WERI-Rb-1 (cell line): ENCODE measurements at places on chromosomes 2 and 18.

DNA sequence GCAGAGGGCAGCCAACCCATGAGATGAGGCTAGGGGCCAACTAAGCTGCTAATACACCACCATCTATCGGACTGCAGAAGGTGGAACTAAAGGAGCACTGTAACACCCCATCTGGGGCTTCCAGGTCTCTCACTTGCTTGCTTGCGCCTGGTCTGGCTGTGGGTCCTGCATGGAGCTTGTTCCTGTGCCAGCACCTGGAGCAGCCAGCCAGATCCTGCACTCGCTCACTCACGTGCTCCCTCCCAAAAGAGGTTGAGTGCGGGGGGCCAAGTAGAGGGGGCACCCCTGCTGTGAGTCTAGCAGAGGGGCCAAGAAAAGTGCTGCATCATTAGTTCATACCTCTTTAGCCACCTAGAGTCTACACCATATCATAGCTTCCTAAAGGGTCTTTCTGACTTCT, 250.9 kb downstream of the LRRTM4 start:
- DNase-seq = no peak

DNA sequence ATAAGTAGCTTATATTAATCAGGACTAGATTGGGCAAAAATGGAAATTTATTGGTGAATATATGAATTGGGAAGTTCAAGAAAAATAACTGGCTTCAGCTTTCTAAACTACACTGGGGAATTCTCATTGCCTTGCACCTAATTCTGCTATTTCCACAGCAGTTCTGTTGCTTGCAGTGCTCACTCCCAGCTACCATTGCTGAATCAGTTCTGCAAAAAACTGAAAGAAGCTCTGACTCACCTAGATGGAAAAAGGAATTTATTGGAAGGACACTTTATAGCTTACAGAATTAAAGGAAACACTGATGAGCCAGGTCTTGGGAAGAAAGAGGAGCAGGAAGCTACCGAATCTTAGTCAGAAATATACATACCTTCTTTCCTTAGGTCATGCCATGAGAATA, 60.3 kb upstream of the ACVR1 start:
- no peak for DNase-seq

- peak; percentile 76 for DNase-seq
These were observed 453.0 kb downstream of the GALR1 start for GRCh38 chr18:77702686-77703085.

DNA sequence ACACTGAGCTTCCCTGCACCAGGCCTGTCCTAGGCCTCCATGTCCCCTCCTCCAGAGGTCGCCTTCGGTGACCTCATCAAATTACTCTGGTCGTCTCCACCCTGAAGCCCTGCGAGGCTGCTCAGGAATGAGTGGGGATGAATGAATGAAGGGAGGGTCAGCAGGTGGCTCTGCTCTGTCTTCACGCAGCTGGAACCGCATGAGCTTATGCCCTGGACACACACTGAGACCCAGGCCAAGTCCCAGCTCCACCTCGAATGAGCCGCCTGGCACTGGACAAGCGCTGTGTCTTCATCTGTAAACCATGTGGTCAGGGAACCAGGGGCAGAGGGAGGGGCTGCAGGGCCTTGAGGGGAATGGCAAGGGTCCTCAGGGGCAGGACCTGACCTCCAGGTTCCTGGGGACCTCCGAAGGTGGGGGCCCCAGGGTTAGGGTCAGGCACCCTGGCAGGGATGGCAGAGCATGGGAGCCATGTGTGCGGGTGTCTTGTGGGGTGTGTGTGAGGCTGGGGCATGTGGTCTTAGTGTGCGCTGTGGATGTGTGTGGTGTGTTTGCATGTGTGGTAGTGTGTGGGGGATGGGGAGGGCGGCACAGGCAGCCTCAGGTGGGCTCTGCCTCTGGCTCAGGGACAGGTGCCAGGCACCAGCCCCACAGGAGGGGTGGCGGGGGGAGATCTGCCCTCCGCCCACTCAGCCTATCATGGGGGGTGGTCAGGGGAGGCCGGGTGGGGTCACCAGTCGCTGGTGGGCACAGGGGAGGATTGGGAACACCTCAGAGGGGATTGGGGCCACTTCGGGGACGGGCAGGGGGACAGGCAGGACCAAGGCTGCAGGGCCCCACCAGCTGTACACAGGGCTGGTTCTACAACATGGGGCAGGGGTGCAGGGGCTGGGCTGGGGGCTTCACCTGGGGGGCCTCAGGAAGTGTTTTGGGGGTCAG, 13.9 kb downstream of the ODC1 start:
- no peak for DNase-seq

- DNase-seq = no peak
These were observed 3.7 kb upstream of the MTCL1 start for GRCh38 chr18:8701546-8702118.

DNA sequence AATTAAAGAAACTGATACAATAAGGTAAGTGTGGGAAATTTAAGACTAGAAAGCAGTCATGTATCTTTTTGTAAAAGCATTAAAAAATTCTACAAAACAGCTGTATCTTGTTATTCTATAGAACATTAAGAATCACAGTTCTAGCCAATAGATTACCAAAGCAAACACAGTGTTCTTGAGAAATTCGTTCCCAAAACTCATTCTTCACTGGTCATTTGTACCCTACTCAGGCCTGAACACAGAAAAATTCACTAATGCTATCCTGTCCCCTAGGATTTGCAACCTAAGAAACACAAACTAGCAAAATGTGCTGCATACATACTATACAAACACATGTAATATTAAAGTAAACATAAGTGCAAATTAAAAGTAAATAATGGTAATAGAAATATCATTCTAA, 29.1 kb downstream of the ERMN start:
- DNase-seq = no peak

DNA sequence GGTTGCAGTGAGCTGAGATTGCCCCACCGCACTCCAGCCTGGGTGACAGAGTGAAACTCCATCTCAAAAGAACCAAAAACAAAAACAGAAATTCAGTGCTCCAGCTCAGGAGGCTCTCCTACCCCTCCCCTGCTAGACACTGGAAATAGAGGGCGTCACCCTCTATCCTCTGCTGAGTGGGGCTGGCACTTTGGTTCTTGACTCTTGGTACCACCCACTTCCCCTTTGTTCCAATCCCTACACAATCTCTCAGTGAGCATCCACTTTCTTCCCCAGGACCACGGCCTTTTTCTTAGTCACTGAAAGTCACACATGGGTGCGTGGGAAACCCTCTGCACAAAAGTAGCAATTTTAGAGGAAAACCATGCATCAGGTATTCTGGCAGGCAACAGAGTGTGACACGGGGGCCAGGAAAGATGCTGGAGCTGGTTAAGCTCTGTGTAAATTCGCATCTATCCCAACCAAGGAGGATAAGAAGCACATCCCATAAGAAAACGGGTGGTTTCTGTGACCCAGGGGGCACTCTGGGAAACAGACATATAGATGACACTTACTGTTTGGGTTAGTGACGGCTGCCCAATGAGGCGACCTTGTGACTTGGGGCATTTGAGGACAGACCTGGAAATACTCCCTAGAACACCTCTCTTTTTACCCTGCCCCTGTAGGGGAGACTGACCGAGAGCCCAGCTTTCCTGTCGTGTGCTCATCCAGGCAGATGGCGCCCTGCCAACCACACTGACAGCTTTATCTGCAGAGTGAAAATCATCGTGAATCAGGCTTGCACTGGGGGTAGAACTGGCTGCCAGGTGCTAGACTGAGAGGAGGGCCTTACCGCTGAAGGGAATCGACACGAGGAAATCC, 7.7 kb downstream of the HJURP start:
- DNase-seq = no peak

DNA sequence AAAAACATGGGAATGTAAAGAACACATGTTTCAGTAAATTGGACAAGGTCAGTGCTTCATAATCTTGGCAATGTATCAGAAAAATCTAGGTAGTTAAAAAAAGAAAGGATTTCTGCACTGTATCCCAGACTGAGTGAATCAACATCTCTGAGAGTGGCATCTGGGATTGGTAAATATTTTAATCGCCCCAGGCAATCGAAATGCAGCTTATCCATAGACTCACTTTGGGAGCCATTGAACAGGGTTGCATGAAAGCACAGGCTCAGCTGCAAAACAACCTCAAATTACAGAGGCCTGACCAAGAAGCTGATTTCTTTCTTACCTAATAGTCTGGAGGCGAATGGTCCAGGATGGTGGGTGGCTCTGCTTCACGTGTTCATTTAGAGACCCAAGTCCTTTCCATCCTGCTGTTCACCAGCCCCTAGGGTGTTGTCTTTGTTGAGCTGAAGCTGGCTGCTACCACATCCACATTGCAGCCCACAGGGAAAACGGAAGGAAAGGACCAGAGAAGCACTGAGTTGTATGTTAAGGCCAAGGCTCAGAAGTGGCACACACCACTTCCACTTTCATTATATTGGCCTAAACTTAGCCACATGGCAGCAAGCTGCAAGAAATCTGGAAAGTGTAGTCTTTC, 59.0 kb downstream of the MOGAT1 start:
- DNase-seq = no peak

GRCh38 chr2:197445746-197446145, 7.6 kb upstream of the COQ10B start:
- no peak for DNase-seq

GRCh38 chr2:79529636-79530035, 16.8 kb downstream of the CTNNA2 start:
- DNase-seq = no peak

DNA sequence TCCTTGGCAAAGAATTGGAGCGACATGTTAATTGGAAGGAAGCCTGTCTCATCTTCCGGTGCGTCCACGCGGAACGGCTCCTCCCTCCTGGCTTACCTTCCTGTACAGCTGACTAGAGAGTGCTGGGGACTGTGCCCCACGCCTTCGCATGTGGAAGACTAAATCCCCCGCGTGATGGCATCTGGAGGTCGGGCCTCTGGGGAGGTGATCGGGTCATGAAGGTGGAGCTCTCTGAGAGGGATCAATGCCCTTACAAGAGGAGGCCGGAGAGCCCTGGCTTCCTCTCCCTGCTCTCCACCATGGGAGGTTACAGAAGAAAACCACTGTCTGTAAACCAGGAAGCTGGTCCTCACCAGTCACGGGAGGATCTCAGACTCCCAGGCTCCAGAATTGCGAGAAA, 104.1 kb upstream of the OTOS start:
- DNase-seq = peak; percentile 44

GRCh38 chr18:55106906-55107305, 147.6 kb upstream of the CCDC68 start:
- no peak for DNase-seq

GRCh38 chr2:78351208-78351607, 674.3 kb upstream of the REG3G start:
- DNase-seq = no peak

DNA sequence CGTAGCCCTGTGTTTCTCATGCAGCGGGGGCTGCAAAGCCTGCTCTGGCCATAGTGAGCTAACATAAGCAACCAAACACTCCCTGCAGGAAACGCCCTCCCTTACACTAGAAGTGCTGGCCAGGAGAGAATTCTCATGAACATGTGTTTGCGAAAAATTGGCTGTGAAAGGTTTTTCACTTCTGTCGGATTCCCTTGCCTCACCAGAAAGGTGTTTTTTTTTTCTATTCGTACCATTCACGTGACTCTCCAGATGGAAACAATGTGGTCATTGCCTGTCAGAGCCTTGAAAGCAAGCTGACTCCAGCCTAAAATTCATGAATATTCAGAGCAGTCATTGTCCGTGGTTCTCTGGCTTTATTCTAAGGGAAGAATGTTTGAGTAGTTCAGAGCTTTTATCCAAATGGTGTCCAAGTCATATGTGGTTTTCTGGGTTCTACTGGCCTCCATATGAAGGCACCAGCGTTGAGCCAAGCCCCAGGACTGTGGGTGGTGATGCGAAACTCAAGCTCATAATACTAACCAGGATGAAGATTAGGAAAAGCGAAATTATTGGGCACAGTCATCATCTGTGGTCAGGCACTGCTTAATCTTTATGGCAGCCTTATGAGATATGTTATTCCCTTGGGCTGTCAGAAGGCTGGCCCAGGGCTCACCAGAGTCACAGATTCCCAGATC, 236.4 kb downstream of the ALPK2 start:
- DNase-seq = no peak

- DNase-seq = no peak
These were observed 703.0 kb downstream of the RNF144A start for GRCh38 chr2:7620255-7620654.

GRCh38 chr2:125227843-125228392, 1202.8 kb downstream of the CNTNAP5 start:
- no peak for DNase-seq

GRCh38 chr18:64972545-64972944, 778.3 kb upstream of the CDH7 start:
- DNase-seq = peak; percentile 10

DNA sequence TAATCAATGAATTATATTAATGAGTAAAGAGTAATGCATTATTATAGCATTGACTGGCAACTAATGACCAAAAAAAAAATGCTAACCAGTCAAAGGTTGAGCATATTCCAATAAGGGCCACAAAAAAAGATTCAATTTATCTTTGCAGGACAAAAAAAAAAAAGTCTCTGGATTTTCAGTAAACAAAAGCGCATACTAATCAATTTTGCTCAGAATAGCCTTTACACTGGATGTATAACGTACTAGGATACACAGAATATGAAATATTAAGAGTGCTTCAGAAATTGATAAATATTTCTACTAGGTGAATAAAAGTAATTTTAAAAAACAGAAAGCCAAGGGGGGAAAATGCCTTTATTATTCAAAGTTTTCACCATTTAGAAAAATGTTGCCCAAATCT, 74.4 kb downstream of the NBAS start:
- DNase-seq = no peak

GRCh38 chr18:53191634-53192033, 851.6 kb downstream of the DCC start:
- DNase-seq = no peak

- DNase-seq = no peak
These were observed 549.8 kb upstream of the NRXN1 start for GRCh38 chr2:51581636-51582267.
